ENCODE measurements at places on chromosomes 3 and 15.

DNA sequence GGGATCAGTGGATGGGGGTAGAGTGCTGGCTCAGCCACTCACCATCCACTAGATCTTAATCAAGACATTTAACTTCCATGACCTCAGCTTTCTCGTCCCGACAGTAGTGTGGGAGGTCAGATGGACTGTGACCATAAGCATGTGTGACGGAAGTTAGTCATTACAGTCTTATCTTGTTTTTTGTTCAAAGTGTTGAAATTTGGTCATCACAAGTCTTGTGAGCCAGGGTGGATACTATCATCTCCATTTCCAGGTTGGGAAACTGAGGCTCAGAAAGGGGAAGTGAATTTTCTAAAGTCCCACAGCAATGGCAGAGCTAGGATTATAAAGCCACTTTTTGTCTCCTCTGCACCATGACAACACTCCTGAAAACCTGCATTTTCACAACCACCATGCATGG, 32.0 kb upstream of the ITGA11 start:
- DNase-seq = no peak

GRCh38 chr15:64246364-64247189, 83.8 kb upstream of the PPIB start:
- DNase-seq = peak; percentile 22

DNA sequence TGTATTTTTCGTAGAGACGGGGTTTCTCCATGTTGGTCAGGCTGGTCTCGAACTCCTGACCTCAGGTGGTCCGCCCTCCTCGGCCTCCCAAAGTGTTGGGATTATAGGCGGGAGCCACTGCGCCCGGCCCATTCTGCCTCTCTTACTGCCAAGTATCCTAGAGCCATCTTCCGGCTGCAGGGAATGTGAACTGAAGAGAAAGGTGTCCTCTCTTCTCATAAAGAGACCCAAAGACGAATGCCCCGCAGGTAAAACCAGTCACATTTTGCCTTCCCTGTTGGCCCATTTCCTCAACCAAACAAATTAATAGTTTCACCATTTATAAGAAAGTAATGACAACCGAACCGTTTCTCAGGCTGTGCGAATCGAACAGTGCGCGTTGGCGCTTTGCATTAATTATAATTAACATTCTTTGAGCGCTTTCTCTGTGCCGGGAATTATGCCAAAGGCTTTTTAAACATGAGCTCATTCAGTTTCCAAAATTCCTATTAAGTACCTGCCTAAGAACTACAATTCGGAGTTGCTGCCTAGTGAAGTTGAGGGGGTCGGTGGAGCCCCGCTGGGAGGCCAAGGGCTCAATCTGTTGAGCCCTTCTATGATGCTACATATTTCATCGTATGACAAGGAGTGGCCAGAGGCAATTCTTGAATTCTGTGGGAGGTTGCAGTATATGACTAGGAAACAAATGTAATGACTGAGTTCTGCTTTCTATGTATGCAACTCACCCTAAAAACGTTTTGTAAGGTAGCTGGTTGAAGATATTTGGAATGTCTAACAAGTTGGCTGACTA, 819 bp upstream of the RPL24 start:
- peak; percentile 54 for DNase-seq

- DNase-seq = no peak
These were observed 119.8 kb downstream of the TNIK start for GRCh38 chr3:171340434-171340833.

GRCh38 chr3:59578129-59578528, 528.3 kb upstream of the CFAP20DC start:
- no peak for DNase-seq

DNA sequence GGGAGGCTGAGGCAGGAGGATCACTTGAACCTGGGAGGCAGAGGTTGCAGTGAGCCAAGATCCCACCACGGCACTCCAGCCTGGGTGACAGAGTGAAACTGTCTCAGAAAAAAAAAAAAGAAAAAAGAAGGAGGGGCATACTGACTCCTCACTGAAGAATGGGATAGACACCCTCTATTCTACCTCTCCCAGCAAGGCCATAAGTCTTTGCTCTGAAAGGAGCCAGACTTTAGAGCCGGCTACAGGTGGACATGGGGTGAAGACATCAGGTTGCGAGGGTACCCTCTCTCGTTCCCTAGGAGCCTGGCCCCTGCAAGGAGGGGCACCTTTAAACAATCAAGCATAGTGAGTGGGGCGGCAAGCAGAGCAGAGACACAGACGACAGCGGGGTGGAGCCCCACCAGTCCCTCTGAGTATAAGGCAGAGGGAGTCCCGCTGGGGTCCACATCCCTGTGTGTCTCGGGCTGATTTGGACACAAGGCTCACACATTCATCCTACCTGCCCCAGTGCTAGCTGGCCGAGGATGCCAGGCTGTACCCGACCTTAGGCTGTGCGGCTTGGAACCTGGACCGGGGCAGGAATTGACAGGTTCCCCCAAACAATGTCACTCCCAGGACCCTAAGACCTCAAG, 1.1 kb downstream of the GRAMD2A start:
- DNase-seq = no peak

GRCh38 chr3:124577494-124578167, 152.6 kb upstream of the UMPS start:
- DNase-seq = no peak

- DNase-seq = no peak
These were observed 193.0 kb upstream of the GOLIM4 start for GRCh38 chr3:168288511-168289401.

GRCh38 chr3:160401291-160402095, 2.0 kb downstream of the SMC4 start:
- DNase-seq = peak; percentile 17

- DNase-seq = no peak
These were observed 860.3 kb upstream of the SEMA6D start for GRCh38 chr15:46856839-46857502.

- DNase-seq = no peak
These were observed 77.9 kb upstream of the ARHGEF3 start for GRCh38 chr3:56879436-56880215.

All from ELF-1 (cell line).